Thoracic aorta endothelial cell (primary cell): ENCODE measurements at places on chromosomes 3 and 15. TPM values are rescaled to one million over a fixed set of nuclear protein-coding genes. Genes with fewer than 3 reads are reported as not detected.

Gene TTC14
- total RNA-seq = 48.7 and 52.9 TPM in 2 replicates

Gene NEDD4
- total RNA-seq = 64.2 and 64.5 TPM in 2 replicates

Gene HOMER2
- 0.53 and 1.2 TPM in 2 replicates for total RNA-seq

Gene PRSS50
- not detected in 2 replicates for total RNA-seq

Gene HTR3E
- total RNA-seq = not detected in 2 replicates

Gene MRPS25
- total RNA-seq = 21.9 and 26.7 TPM in 2 replicates

Gene FBXW12
- total RNA-seq = not detected in 2 replicates

Gene VGLL3
- 2.1 and 3.7 TPM in 2 replicates for total RNA-seq

Gene EPHA6
- not detected in 2 replicates for total RNA-seq

Gene LDHAL6B
- not detected in 2 replicates for total RNA-seq

Gene SLC35G2
- total RNA-seq = 21.9 and 27.5 TPM in 2 replicates

Gene FBXL22
- 0.13 and 0.14 TPM in 2 replicates for total RNA-seq

Gene ERICH6
- total RNA-seq = not detected in 2 replicates

Gene ECE2
- not detected in 2 replicates for total RNA-seq

Gene COL6A5
- total RNA-seq = not detected in 2 replicates

Gene GOLGA8J
- total RNA-seq = not detected in 2 replicates

Gene RAB5A
- 113 and 127 TPM in 2 replicates for total RNA-seq

Gene PLCB2
- total RNA-seq = 0.40 and 21.8 TPM in 2 replicates

Gene CHL1
- total RNA-seq = not detected in 2 replicates

Gene IL17RB
- 0.22 TPM in 1 of 2 replicates, not detected in the other for total RNA-seq

Gene CCDC9B
- total RNA-seq = 25.6 and 32.7 TPM in 2 replicates

Gene ZNF385D
- total RNA-seq = 0.14 and 3.7 TPM in 2 replicates

Gene TM4SF4
- not detected in 2 replicates for total RNA-seq

Gene SIDT1
- 0.27 and 0.36 TPM in 2 replicates for total RNA-seq

Gene RASL12
- not detected in 2 replicates for total RNA-seq

Gene HYAL3
- total RNA-seq = 4.9 and 7.0 TPM in 2 replicates

Gene ASB14
- not detected in 2 replicates for total RNA-seq

Gene P3H2
- 0.79 and 2.7 TPM in 2 replicates for total RNA-seq

Gene CHRFAM7A
- total RNA-seq = 5.3 and 5.7 TPM in 2 replicates

Gene IQCB1
- 21.9 and 27.7 TPM in 2 replicates for total RNA-seq

Gene IQCF5
- not detected in 2 replicates for total RNA-seq

Gene FSIP1
- total RNA-seq = 0.50 and 0.80 TPM in 2 replicates

Gene ARID3B
- total RNA-seq = 4.1 and 6.5 TPM in 2 replicates

Gene TMC3
- total RNA-seq = not detected in 2 replicates

Gene SAMD7
- total RNA-seq = not detected in 2 replicates

Gene CLEC3B
- total RNA-seq = not detected in 2 replicates

Gene POLQ
- 15.7 and 20.5 TPM in 2 replicates for total RNA-seq

Gene GOLGA8G
- not detected in 2 replicates for total RNA-seq

Gene PLAAT1
- 0.13 and 0.29 TPM in 2 replicates for total RNA-seq

Gene GABRB3
- 0.40 and 0.57 TPM in 2 replicates for total RNA-seq

Gene TMCO5A
- total RNA-seq = not detected in 2 replicates

Gene GATA2
- 24.5 and 38.3 TPM in 2 replicates for total RNA-seq

Gene PP2D1
- not detected in 2 replicates for total RNA-seq

Gene PPARG
- 5.5 and 6.0 TPM in 2 replicates for total RNA-seq

Gene ZIC1
- total RNA-seq = 1.7 TPM in 1 of 2 replicates, not detected in the other

Gene BNC1
- 6.9 and 12.8 TPM in 2 replicates for total RNA-seq

Gene DGKG
- 0.13 and 0.36 TPM in 2 replicates for total RNA-seq

Gene EXOG
- 18.6 and 26.2 TPM in 2 replicates for total RNA-seq

Gene CD86
- not detected in 2 replicates for total RNA-seq

Gene PLSCR4
- 63.7 and 129 TPM in 2 replicates for total RNA-seq

Gene GASK1A
- not detected in 2 replicates for total RNA-seq

Gene ITIH1
- not detected in 2 replicates for total RNA-seq

Gene SLC28A2
- not detected in 2 replicates for total RNA-seq

Gene MKRN3
- total RNA-seq = 0.79 TPM in 1 of 2 replicates, not detected in the other

Gene DNAH12
- total RNA-seq = under 0.01 and 0.14 TPM in 2 replicates
